Frontal cortex (tissue), 4 donors: ENCODE measurements at places on chromosomes 11 and 22.

DNA sequence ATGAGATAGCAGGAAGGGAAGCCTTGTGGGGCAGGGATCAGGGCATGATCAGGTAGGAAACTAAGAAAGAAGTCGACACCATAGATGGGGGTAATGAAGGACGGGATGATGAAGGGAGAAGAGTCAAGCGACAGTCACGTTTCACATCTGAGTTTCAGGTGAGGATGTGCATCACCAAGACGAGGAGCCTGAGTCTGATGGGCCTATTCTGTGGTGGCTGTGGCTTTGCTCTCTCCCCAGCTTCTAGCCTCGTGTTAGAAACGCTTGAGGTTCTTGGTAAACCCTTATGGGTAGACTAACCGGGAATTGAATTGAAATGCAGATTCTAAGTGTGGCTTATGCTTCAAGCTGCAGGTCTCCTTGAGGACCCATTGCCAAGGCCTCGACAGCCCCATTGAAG lies 45.6 kb upstream of the LMO1 start:
- no peak for DNase-seq

DNA sequence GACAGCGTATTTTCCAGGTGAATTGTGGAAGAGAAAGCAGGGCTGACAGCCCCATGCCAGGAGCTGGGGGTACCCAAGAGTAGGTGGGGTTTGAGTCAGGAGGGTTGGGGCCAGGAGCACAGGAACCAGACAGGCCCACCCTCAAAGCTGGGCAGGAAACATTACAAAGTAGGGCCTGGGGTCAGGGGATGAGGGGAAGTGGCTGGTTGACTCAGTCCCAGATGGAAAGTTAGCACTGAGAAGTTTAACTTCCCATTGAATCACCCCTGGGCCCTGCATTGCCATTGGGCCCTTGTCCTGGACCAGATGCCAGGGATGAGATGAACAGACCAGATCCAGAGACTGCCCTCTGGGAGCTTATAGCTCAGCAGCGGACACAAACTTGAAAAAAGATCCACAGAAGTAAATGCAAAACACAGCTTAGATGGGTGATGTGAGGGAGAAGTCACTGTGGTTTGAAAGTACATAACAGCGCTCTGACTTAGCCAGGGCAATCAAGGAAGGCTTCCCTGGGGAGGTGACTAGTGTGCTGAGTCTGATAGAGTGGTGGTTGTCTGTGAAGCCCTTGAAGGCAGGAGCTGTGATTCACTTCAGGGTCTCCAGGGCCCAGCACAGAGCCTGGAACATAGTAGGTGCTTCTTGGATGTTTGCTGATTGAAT lies 2.2 kb downstream of the MAFF start:
- DNase-seq: peak; percentile 17

DNA sequence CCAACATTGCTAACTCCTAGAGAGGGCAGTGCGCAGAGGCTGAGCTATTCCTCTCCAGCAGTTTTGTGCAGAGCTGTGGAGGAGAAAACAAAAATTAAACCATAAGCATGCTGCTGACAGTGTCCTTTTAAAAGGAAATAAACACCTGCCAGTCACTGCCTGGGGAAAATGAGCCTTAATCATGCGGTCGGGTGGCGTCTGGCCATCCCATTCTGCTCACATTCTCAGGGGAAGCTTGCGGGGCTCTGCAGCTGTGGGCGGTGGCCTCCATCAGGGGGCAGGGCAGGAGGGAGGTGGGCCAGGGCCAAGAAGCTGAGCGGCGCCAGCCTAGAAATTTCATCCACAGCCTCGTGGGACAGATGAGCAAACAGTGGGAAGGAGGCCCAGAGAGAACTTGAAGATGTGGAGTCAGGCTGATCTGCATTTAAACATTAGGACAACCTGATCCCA lies 71.0 kb upstream of the TP53I11 start:
- DNase-seq: no peak

- DNase-seq: no peak
These were observed 16.3 kb downstream of the ST14 start for GRCh38 chr11:130175898-130176297.

DNA sequence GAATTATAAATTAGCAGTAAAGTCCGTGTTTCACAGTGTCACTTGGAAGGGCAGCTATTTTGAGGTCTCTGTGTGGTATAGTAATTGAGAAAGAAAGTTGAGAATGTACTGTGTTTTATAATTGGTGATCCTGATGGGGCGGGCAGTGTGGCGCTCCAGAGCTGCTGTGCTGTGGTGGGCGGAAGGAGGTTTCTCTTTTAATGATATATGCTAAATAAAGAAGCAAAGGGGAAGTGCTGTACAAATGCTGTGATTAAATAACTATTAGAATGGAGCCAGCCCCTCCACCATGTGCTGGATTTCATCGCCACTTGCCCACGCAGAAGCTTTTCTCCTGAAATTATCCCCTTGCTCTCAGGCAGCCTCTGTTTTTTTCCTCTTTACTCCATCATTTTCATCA lies 24.6 kb downstream of the ATXN10 start:
- no peak for DNase-seq

GRCh38 chr11:114346709-114347141 lies 50.5 kb downstream of the NNMT start:
- DNase-seq: no peak

DNA sequence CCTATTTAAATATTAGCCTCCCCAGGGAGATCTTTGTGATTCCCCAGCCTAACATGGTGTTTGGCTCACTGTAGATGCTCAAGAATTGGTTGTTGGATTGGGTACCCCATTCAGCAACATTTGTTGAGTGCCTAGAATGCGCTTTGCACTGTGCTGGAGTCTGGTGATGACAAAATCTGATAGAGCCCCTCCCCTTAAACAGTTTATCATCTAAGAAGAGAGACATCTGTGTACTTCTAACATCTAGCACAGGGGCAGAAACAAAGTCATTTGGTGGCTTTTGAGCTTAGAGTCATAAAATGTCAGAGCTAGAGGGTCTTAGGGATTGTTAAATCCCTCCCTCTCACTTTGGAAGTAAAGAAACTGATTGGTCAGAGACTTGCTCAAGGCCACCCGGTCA lies 73.0 kb downstream of the UBASH3B start:
- no peak for DNase-seq

GRCh38 chr11:69510471-69511357 lies 29.3 kb downstream of the LINC01488 start:
- DNase-seq: no peak

DNA sequence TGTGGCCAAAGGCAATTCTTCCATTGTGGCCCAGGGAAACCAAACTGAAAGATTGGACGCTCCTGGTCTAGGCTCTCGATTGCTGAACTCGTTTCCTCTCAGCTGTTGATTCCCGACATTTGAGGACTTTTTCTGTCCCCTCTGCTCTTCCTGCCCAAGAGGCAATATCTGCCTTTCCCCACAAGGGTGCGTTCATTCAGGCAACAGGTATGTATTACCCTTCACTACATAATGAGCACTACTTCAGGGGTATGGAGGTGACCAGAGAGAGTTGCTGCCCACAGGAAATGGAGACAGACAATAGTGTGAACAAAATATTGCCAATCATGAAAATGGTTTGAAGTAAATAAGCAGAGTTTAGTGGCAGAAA lies 8.2 kb downstream of the PTH start:
- DNase-seq: no peak

- DNase-seq: no peak
These were observed 13.6 kb upstream of the RAB3IL1 start for GRCh38 chr11:61930933-61931332.

DNA sequence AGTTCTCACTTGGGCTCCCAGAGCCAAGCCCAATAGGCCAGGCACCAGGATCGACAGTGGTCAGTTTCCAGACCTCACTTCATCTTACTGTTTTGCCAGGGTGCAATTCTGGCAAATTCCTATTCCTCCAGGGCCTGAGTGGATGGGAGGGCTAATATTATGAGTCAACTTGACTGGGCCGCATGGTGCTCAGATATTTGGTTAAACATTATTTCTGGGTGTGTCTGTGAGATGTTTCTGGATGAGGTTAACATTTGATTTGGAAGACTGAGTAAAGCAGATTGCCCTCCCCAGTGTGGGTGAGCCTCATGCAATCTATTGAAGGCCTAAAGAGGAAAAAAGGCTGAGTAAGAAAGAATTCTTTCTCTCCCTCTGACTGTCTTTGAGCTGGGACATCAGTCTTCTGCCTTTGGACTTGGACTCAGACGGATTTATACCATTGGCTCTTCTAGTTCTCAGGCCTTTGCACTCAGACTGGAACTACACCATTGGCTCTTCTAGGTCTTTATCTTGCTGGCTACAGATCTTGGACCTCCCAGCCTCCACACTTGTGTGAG lies 132.9 kb upstream of the ZBED5 start:
- DNase-seq: no peak

- no peak for DNase-seq
These were observed 268.6 kb downstream of the TMEM135 start for GRCh38 chr11:87306262-87306851.

DNA sequence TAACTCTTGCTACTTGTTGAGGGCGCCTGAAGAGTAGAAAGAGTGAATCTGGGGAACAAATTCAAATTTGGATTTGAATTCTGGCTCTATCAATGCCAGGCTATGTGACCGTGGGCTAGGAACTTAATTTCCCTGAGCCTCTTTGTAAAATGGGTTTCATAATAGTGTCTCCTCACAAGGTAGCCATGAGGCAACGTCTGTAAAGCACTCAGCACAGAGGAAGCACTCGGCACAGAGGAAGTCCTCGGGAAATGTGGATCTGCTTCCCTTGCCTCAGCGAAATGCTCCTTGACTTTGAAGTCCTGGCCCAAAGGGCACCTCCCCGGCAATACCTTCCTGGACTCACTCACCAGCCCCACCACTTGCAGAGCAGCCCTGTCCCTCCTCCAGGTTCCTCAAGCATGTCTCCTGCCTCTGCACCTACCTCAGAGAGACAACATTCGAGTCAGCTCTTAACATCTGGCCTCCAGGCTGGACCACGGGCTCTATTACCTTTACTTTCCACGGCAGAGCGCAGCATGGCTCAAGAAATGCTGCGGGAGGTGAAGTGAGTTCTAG lies 17.7 kb downstream of the CD6 start:
- no peak for DNase-seq

DNA sequence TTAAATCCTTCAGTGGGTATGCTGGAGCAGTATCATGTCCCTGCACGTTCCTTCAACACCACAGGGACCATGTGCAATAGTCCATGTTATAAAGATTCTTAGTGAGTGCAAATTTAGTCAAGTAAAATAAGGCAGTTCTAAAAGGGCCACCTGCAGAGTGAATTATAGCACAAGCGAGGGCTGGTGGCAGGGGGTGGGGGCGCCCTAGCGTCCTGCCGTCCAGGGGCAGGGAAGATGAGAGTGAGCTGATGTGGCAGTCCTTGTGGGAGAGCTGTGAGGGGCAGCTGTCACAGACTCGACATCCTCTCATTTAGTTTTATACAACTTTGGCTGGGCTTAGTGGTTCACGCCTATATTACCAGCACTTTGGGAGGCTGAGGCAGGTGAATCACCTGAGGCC lies 29.1 kb downstream of the FAM118A start:
- no peak for DNase-seq

GRCh38 chr11:79616392-79616851 lies 175.6 kb upstream of the TENM4 start:
- no peak for DNase-seq

DNA sequence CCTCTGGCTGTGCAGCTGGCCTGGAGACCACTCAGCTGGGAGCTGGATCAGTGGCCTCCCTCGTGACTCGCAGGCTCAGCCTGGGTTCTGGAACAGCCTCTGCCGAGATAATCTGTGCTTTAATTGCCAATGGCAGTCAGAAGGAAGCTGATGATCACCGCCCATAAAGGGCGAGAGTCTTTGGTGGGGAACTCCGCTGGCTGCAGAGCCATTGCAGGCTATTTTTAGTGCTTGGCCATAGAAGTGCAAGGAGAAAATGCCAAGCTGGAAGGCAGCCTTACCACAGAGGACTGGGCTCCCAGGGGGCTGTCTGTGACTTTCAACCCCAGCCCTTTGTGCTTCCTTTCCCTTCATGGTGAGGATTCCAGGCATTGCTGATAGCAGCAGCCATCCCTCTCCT lies 62.2 kb upstream of the TENM4 start:
- no peak for DNase-seq

- no peak for DNase-seq
These were observed 17.5 kb downstream of the SLC6A5 start for GRCh38 chr11:20616920-20617319.

DNA sequence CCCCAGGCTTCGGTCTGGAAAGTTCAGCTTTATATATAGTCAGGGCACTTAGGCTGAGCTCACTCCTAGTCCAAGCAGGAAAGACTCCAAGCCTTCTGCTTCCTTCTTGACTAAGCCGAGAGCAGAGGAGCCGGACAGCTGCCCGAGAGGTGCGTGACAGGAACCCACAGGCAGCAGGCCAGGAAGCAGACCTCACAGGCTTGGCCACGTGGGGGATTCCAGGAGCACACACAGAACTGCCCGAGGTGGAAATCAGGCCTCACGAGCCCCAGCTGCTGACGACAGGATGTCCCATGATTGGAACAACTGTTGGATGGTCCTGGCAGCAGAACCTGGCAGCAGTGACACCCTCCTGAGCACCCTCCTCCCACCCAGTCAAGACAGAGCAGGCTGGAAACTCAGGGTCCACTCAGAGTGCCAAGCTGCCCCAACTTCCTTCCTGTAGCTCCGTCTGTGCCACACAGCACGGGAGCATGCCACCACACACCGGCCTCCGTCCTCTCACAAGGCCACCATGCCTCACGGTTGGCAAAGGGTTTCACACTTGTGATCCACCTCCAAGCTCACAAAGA lies 5.4 kb downstream of the PLA2G6 start:
- peak; percentile 34 for DNase-seq

DNA sequence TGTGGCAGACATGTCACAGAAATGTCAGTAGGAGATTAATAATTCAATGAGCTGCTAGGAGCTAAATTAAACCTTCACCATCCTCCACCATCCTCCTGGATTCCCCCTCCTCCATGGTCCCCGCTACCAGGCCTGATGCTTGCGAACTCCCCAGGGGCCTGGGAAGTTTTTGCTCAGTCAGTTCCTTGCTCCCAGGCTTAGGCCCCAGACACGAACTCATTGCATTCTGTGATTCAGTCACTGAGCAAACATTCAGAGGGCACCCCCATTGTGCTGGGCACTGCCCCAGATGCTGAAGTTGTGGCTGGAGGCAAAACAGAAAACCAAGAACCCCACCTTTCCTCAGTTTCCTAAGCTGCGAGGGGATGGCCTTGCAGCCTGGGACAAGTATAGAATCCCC lies 14.3 kb downstream of the NPTXR start:
- DNase-seq: no peak

- DNase-seq: no peak
These were observed 373.3 kb upstream of the CCDC90B start for GRCh38 chr11:83659466-83659865.

- DNase-seq: no peak
These were observed 39.4 kb downstream of the MOV10L1 start for GRCh38 chr22:50129121-50129736.
